ENCODE measurements at places on chromosomes 13 and 19.

GRCh38 chr13:20803180-20803965 is 29.6 kb upstream of the EEF1AKMT1 start:
- no peak for DNase-seq

DNA sequence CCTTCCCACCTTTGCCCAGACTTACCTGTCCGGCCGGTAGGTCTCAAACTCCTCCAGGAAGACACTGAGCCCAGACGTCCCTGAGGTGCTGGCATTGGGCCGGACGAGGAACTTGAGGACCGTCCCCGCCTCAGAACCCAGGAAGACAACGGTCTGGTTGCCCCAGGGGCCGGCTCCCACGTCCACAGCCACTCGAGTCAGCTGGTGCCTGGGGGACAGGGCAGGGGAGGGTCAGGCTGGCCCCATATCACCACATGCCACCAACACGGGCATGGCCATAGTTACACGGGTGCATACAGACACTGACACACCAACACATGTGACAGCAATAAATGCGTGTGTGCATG is 8.4 kb upstream of the LRG1 start:
- DNase-seq = no peak

DNA sequence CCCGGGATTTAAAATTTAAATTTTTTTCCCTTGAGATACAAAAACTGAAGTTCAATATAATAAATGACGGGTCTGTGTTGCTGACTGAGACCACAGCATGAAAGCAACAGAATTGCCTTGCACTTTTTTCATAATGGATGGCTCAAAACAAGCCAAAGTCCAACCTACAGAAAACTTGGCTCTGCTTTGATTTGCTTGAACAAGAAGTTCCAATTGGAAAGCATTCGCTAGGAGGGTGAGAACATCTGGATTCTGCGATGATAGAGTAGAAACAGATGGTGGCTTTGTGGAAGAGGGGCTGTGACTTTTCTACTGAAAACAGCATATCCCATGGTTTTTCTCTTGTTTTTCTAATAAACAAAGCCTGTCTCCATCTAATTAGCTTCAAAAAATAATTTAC is 46.4 kb downstream of the THSD1 start:
- no peak for DNase-seq

- no peak for DNase-seq
Observed at GRCh38 chr13:34145061-34145460, 327.1 kb downstream of the RFC3 start.

DNA sequence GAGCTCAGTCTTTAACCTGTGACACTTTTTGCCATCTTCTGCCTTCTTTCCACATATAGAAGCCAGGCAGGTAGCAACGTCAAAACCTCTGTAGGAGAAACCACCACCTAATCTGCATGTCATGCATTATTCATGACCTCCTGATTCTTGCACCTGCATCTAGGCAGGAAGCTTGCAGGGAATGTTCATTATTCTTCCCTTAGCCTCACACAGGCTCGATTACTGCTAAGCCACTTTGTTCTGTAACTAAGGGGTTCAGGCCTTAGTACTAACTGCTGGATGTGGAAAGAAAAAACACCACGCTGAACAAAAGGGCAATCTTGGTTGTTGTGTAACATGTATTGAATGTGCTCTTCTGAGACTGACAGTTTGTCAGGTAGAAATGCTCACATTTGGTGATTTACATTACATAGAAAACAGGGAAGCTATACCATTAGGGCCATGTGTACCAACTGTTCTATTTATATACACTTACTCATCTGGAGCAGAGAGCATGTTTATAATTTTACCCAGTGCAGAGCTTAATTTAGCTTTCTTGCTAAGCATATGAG is 366.9 kb downstream of the KLF12 start:
- no peak for DNase-seq
